ENCODE measurements at places on chromosomes 16 and 17. TPM values are rescaled to one million over a fixed set of nuclear protein-coding genes. Genes with fewer than 3 reads are reported as not detected.

Gene SRCIN1
- total RNA-seq = 2.7 TPM

Gene NHLRC4
- total RNA-seq = 1.7 TPM

Gene GNGT2
- total RNA-seq = 2.1 TPM

- no peaks in the 10 kb centered on the region for H3K27me3 ChIP-seq
- H3K27ac ChIP-seq = peak overlapping the region; percentile 62
Measured at GRCh38 chr16:11105038-11105903, 150.7 kb downstream of the SOCS1 start.

DNA sequence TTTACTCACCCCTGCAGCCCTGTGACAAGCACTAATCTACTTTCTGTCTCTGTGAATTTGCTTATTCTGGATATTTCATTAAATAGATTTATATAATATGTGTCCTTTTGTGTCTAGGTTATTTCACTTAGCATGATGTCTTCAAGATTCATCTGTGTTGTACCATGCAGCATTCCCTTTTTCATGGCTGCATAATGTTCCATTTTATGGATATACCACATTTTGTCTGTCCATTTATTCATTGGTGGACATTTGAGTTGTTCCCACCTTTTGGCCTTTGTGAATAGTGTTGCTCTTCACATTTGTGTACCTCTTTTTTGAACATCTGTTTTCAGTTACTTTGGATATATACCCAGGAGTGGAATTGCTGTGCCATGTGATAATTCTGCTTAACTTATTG, 110.3 kb downstream of the ELAC2 start:
- H3K36me3 ChIP-seq = peaks cover 7% of the 10 kb centered on the region
- no peaks in the 10 kb centered on the region for H3K4me1 ChIP-seq
- H3K27me3 ChIP-seq = no peaks in the 10 kb centered on the region
- H3K4me3 ChIP-seq = no peak overlapping the region
